ENCODE measurements at places on chromosomes 11 and 22. TPM values are rescaled to one million over a fixed set of nuclear protein-coding genes. Genes with fewer than 3 reads are reported as not detected.

The GDPD4 gene
- not detected for total RNA-seq

DNA sequence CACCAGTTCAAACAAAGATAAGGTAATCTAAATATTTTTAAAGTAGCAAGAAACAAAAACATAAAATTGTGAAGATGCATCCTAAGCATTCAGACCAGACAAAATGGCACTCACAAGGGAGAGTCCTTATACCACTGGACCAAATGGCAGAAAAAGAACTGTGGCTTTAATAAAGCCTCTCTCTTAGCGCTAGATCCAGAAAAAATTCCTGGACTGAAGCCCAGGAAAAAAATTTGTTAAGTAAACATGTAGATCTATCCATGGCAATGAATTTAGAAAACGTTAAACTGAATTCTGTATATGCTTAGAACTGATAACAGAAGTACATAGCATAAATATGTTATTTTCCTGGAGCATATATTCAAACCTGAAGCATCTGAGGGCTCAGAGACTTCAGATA is 11.8 kb upstream of the CD59 start:
- DNase-seq = no peak

DNA sequence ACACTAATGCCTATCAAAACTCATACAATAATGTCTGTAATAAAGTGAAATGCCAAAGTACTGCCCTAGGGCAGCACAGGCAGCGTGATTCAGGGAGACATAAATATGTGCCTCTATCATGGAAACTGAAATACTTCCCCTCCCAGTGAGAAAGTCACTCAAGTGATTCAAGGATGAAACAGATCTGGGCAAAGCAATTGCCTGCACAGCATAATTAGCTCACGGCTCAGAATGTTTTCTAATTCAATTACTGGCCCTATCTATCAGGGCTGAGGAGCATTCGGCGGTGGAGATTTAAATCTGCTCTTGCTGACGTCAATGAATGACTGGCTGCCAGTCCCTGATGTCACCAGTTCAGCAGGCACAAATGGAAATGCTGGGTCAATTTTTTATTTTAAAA is 27.7 kb upstream of the PPP2R1B start:
- DNase-seq = peak; percentile 41

- no peak for DNase-seq
Observed at GRCh38 chr11:76786441-76787014, 3.4 kb downstream of the TSKU start.

DNA sequence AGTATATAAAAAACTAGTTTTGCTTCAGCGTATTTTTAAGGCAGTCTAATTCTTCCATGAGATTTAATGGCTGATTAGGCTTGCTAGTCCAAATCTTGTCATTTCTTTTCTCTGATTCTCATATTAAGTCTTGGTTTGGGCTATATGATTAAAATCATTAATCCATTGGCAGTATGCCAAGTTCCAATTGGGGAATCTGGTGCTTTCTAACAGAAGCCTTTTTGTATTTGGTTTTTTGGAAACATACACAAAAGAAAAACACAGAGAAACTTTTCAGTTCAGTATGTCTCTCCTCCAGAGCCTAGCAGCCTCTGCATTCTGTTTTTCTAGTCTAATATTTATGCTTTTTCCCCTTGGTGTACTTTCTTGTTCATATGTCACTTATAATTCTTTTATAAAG is 37.9 kb downstream of the SWAP70 start:
- DNase-seq = no peak

The KIRREL3 gene
- total RNA-seq = not detected

The CNTN5 gene
- total RNA-seq = not detected

DNA sequence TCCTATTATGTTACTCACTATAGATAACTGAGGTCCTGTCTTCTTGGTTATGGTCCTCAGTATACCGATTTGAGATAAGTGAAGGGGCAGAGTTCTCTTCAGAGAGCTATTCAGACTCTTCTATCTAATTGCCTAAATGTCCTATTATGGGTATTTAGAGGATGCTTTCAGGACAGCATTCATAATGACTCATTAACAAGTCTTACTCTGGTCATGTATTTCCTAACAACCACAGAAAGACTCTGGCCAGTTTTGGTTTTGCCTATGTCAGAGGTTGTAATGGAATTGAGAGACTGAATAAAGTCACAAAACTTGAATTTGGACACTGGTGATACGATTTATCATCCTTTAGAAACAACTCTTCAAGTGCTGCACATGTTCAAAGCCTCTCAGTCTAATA is 1233.0 kb downstream of the JRKL start:
- no peak for DNase-seq

DNA sequence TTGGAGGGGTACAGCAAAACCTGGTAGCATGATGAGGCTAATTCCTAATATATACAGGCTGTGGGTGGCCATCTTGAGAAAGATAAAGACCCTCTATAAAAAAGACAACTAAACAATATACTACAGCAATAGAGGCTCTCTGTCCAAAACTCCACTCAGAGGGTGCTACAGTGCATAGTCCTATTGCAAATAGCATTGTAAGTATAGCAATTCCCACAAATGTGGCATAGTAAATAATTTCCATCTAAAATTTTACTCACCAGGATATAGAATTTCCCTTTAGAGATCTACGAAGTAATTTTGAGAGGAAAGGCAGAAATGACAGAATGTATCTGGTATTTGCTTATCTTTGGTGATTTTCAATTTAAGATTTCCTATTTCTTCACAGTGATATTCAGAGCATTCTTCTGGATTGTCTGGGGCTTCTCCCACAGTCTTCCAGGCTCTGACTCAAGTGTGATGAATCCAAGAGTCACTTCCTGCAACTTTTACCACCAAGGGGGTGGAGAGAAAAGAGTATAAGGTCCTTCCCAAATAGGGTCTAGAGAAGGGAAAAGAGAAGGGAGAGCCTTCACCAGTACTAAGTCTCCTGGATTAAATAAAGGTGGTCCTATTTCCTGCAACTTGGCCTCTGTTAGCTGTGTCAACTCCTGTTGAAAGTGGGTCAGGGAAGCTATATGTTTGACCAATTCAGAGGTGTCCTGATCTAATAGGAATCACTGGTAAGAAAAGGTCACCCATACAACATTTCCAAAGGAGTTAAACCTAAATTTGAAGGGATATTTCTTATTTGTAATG is 1054.7 kb upstream of the CNTN5 start:
- DNase-seq = no peak

DNA sequence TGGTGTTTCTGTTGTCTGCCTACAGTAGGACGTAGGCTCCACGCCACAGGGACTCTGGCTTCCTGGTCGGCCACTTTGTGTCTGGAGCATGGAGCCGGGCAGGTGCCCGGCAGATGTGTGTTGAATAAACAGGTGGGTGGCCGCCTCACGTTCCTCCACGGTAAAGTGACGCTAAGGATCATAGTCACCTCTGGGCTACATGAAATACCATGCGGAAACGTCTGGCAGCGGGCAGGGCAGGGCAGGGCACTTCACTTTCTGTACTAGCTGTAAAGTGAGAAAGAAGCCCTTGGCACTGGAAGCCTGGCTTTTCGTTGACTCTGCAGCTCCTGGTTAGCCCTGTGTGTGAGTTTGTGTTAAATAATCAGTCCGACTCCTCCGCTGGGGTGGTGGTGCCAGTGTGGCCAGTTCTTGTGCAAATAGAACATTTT is 52.4 kb downstream of the MCM5 start:
- no peak for DNase-seq

The PANX3 gene
- total RNA-seq = not detected

The TMEM86A gene
- 3.2 TPM for total RNA-seq

The UBQLN3 gene
- total RNA-seq = not detected

The ROBO3 gene
- 2.1 TPM for total RNA-seq

GRCh38 chr11:34799848-34800247 is 116.3 kb downstream of the APIP start:
- DNase-seq = no peak

GRCh38 chr11:65064847-65065240 is 6.5 kb upstream of the NAALADL1 start:
- no peak for DNase-seq

DNA sequence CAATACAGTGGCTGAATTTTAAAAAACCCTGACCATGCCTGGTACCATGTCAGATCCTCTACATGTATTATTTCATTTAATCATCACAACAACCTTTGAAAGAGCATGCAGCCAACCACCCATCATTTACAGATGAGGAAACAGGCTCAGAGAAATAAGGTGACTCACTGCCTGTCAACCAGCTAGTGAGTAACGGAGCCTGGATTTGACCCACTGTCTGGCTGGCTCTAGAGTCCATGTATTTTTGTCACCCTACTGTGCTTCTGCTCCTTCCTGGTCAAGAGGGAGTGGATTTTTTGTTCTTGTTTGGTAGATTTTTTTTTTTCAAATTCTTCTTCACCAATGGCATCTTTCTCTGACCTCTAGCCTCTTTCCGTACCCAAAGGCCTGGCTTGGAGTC is 77.4 kb downstream of the CWC15 start:
- peak; percentile 32 for DNase-seq

DNA sequence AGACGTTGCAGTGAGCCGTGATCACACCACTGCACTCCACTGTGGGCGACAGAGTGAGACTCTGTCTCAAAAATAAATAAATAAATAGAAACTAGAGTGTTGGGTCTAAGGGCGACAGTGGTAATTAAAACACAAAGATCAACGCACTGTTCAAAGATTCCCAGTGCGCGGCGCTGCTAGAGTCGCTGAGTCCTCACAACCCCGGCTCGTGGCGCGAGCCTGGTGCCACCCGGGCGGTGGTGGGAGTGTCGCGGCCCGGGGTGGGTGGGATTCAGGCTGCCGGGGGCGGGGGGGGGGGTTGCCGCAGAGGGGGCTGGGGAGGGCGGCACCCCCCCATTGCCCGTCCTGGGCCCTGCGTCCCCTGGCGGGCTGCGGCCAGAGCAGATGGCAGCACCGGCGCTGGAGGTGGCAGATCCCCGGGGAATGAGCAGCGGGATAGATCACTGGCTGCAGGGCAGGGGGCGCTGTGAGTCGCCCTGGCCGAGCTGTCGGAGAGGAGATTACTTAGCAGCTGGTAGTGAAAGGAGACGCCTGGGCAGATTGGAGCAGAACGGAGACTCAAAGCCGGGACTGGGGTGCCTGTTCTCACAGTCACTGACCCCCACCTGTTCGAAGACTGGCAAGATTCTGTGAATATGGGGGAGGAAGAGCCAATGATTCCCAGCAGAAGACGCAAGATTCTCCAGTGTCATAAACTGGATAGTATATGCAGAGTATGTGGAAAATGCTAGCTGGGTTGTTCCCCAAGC is 30.2 kb upstream of the APOBEC3A start:
- peak; percentile 77 for DNase-seq

DNA sequence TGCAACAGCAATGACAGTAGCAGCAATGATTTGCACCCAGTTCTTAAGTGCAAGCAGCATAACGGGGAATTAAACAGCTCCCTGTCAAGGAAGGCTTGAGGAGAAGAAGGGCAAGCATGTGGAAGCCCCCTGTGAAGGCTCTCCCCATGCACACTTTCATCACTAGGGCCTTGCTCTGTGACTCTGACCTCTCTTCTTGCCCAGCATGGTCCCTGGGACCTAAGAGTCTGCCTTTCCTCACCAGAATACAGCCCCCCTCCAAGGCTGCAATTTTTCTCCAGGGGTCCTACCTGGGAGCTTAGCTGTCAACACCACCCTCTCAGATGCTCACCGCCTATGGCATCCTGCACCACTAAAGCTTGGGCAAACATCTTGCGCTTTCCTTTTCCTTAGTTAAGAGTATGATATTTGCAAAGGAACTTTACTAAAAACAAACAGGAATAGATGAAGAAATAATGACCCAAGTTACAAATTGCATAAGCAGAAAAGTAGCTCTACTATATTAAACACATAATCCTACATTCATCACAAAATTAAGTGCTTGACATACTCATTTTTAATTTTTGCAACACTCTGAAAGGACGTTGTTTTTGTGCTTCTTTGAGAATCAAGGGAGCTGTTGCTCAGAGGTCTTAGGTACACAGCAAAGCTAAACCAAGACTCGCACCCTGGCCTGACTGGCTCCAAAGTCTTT is 187.6 kb downstream of the ADAMTS15 start:
- DNase-seq = no peak

DNA sequence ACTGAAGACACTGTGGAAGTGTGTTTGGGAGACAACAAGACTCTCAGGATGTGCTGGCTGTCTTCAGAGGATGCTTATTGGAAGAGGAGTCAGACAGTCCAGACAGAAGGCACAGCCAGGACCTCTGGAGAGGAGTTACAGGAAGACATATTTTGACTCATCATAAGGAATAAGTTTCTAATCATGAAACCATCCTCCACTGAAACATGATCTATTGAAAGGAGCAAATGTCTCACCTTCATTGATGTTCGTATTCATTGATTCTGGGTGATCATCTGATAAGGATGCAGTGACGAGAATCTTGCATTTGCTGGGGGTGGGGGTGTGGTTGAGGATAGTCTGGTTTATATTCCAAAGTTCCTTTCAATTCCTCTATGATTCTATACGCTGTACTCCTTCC is 2.5 kb upstream of the CXCR5 start:
- DNase-seq = no peak

GRCh38 chr11:12508151-12508751 is 130.9 kb downstream of the PARVA start:
- no peak for DNase-seq

- DNase-seq = peak; percentile 27
Observed at GRCh38 chr11:84890676-84891075, 736.5 kb downstream of the DLG2 start.

- DNase-seq = no peak
Observed at GRCh38 chr11:65440831-65441499, 18.4 kb downstream of the NEAT1 start.

DNA sequence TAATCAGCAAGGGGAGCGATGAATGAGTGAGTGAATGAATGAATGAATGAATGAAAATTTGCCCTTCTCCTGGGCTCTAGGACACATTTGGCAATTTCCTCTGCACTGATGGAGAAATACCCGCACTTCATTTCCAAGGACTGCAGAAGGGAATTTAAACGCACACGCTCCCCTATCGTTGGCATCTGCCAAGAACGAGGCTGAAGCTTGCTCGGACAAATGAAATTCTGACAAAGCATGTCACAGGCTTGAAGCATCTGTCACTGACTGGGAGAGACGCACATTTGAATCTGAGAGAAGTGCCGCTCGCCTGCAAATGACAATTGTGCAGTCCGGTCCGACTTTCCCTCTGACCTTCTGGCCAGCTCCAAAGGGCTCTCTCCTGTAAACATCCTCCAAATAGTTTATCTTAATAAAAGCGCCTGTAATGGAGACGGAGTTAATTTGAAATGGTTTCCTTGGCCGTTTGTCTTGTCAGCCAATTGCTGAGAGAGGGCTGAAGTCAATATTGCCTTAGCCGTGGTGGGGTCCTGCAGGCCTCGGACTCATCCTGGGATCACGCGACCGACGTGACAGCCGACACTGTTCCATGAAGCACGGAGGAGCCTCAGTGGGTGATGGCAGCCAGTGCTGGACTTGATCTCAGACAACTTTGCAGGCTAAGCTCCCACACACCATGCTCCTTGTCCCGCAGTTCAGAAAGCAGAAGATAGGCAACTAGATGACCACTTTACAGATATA is 260.7 kb downstream of the MN1 start:
- DNase-seq = no peak

DNA sequence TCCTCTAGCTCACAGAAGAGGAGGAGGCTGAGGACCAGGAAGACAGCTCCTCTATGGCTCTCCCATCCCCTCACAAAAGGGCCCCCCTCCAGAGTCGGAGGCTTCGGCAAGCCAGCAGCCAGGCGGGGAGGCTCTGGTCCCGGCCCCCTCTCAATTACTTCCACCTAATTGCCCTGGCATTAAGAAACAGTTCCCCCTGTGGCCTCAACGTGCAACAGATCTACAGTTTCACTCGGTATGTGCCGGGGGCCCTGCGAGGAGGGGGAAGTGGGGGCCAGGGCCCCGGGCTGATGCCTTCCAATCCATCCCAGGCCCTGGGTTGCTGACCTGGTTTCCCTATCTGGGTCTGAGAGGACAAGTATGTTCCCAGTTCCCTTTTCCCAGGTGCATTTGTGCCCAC is 7.9 kb downstream of the FOXR1 start:
- no peak for DNase-seq

GRCh38 chr11:33315822-33316221 is 58.6 kb downstream of the HIPK3 start:
- no peak for DNase-seq

Measured in psoas muscle (tissue), 8 donors.